ENCODE measurements at places on chromosomes 2 and 18.

- DNase-seq: no peak
These were observed 73.9 kb downstream of the PRKRA start for GRCh38 chr2:178377046-178377445.

DNA sequence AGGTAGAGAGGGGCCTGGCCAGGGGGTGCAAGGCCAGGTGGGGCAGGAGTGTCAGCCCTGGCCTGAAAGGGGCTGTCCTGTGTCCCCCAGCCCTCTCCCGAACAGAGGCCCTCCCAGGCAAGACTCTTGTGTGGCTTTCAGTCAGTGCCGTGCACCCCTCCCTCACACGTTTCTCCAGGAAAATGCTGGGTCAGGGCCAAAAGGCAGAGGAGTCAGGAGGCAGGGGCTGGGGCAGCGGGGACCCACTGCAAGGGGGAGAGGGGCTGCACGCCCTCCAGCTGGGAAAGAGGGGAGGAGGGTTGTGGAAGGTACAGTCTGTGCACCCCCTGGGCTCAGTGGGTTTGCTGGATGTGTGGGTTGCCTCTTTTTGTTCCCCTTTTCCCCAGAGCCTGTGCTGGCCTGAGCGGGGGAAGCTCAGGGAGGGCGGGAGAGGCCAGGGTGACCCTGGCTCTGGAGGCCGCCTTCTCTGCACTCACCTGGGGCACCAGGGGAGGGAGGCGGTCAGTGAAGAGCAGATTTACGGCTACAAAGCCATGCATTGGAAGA is 4.1 kb downstream of the KCNF1 start:
- no peak for DNase-seq

DNA sequence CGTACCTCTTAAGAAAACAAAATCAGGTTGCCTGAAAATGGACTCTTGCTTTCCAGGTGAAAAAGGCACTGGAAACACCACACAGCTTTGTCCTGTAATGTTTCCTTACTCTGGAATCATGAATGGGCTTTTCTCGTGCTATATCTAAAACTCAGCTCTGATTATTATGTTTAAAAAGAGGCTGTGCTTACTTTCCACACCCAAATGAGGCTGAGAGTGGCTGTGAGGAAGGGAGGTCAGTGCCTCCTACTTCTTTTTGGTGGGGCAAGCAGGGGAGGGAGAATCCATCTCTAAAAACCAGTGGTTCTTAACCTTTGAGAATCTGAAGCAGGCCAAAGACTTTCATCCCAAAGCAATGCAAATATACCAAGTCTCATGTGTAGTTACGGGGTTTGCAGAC is 148.6 kb downstream of the FAM210A start:
- no peak for DNase-seq

- DNase-seq: no peak
These were observed 89.3 kb upstream of the TEX51 start for GRCh38 chr2:126809340-126809739.

DNA sequence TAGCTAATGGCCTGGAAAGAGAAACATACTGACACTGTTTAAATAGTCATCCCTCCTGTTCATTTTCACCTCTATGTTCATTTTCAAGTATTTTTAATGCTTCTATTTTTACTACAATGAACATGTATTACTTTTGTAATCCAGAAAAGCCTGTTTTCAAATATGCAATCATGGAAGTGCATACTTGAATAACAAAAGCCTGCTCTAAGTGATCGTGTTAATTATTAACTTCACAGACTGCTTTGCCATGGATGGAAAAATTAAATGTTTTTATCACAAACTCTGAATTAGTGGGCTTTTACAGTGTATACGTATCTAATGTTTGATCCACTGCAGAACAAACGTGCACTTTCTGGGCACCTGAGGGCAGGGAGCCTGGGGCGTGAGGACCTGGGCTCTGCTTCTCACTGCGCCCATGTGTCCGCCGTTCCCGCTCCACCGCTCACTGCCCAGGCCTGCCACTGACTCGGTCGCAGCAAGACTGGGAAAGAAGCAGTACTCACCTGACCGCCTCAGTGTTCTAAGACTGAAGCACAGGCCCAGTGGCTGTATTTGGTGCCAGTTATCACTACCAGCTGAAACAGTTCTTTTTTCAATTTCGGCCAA is 80.6 kb downstream of the UXS1 start:
- no peak for DNase-seq

- DNase-seq: no peak
These were observed 9.1 kb downstream of the SMAD7 start for GRCh38 chr18:48941672-48942071.

GRCh38 chr2:220575963-220576362 is 948.5 kb downstream of the SLC4A3 start:
- DNase-seq: no peak

- no peak for DNase-seq
These were observed 6.8 kb downstream of the ZCCHC2 start for GRCh38 chr18:62529597-62529996.

DNA sequence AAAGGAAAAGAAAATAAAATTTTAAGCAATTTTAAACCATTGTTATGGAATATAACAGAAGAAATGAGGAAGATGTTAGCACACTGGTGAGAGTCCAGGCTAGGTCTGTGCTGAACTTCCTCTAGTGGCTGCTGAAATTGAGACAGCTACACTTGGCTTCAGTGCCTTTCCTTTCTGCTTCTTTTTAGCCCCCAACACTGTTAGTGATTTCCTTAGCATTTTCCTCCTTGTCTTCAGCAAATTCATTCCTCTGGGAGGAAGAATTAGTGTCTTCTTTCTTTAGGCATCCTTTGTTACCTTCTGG is 47.6 kb downstream of the ITGAV start:
- DNase-seq: no peak

- DNase-seq: no peak
These were observed 18.4 kb upstream of the SELENOI start for GRCh38 chr2:26327291-26328272.

DNA sequence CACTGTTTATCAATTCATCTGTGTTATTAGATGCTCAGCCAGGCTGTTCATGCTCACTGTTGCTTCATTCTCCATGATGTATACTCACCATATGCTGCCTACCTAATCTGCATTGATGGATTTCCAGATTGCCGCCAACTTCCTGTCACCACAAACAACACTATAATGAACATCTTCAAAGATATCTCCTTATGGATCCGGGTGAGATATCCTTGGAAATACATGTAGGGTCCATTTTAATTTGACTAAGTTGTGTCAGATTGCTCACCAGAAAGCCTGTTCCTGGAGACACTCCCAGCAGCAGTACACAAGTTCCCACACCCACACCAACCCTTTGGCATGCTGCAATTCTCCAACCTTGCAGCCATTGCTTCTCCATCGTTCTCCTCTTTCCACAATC is 547.5 kb upstream of the TNP1 start:
- DNase-seq: no peak

GRCh38 chr18:27404855-27405254 is 219.7 kb upstream of the CHST9 start:
- no peak for DNase-seq

- peak; percentile 42 for DNase-seq
These were observed 249.9 kb upstream of the THUMPD2 start for GRCh38 chr2:40028792-40029488.

- DNase-seq: no peak
These were observed 105.1 kb upstream of the SIX2 start for GRCh38 chr2:45114221-45114955.

DNA sequence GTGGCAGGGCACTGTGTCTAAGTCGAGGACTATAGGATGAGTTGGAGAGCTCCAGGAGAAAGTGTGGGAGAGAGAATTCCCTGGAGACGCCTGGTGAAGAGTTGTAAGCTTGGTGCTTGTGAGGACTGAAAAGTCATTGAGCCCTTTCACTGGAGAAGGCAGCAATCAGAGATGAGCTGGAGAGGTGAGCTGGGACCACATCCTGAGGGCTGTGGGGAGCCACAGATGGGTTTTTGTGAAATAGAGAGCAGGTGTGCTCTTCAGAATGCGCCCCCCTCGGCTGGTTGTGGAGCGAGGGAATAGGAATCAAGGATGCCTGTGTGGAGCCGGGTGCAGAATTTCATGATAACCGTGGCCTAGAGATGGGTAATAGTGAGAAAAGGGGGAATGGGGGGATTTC is 224.3 kb downstream of the KLHL29 start:
- DNase-seq: no peak

DNA sequence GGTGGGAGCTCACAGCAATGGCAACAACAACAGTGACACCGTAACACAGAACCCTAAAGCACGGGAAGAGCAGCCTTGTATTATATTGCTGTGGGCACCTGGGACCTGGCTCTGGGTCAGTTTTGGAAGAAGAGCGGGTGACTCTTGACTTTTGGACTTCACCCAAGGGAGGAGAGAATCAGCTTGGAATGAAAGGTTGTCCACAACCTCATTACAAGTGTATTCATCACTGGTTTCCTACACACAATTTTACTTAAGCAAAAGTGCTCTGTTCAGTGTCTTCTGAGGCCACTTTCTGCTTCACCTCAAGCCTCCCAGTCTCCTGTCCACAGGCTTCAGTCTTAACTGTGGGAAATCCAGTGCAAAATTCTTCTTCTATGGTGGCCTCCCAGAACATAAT is 263.8 kb downstream of the KCNE4 start:
- no peak for DNase-seq

DNA sequence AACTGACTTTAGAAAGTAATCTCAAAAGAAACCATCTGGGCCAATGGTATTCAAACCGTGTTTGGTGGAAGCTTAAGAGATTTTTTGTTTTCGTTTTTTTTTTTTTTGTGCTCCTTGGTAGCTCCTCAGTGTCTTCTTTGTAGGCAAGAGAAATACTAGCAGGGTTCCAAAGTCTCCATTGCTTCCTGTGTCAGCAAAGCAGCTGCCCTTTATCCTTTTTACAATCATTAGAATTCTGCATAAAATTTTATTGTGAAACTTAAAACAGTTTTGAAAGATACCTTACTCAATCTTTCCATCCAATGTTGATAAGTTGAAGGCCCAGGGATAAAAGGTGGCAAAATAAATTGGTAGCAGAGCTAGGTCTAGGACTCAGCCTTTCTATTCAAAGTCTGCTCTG is 479 bp downstream of the IL1F10 start:
- no peak for DNase-seq

- no peak for DNase-seq
These were observed 188.1 kb downstream of the LAMA1 start for GRCh38 chr18:6929370-6930102.

DNA sequence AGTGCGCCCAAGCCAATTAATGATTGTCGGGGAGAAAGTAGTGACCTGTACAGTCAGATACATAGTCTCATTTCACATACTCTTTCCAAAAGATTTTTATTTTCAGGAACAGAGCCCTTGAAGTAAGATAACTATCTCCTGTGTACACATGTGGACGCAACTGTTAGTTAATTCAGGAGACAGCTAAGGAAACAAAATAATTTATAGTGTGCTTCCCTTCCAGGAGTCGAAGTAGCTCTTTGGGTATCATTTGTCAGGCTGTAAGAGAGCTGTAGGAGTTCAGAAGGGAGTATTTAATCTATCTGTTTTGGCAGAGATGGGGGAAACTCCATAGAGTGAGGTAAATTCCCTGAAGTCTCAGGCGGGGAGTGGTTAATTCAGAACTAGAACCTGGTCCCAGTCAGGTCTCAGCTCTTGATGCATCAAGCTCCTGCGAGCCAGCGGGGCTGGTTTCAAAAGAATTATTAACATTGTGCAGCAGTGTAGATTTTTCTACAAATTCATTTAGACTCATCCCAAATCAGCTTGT is 63.0 kb downstream of the MAPK4 start:
- no peak for DNase-seq

GRCh38 chr2:39839261-39839848 is 60.3 kb upstream of the THUMPD2 start:
- no peak for DNase-seq

DNA sequence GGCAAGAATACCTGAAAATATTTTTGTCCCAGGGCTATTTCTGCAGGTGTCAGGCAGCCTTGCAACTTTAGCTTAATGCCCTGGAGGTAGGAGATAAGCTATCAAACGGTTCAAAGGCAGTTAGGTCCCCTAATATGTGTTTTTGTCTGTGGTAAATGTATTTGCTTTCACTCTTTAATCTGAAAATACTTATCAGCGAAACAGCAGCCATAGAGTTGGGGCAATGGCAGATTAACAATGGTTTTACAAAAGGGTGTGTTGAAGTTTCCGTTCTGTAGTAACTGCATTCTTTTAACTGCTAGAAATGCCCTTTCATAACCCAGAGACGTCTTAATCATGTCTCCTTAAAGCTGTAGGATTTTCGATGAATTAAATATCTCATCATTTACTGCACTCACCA is 265.0 kb upstream of the TRIB2 start:
- DNase-seq: no peak

- DNase-seq: no peak
These were observed 39.4 kb downstream of the KIF5C start for GRCh38 chr2:148914463-148914862.

DNA sequence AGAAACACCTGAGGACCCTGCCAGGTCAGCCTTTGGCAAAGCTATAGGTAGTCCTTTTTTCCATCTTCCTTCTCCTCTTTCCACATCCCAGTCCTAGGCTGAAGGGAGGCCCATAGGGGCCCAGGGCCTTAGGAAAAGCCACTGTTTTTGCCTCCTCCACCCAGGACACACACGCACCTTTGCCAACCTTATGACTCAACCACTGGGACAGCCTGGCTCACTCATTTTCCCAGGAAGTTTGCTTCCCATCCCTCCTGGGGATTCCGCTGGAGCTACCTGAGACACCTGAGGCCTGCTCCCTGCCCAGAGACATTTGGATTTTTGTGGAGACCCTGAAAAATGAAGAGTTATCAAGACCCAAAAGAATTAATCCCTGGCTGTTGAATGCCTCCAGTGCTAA is 273.4 kb upstream of the SIX2 start:
- no peak for DNase-seq

DNA sequence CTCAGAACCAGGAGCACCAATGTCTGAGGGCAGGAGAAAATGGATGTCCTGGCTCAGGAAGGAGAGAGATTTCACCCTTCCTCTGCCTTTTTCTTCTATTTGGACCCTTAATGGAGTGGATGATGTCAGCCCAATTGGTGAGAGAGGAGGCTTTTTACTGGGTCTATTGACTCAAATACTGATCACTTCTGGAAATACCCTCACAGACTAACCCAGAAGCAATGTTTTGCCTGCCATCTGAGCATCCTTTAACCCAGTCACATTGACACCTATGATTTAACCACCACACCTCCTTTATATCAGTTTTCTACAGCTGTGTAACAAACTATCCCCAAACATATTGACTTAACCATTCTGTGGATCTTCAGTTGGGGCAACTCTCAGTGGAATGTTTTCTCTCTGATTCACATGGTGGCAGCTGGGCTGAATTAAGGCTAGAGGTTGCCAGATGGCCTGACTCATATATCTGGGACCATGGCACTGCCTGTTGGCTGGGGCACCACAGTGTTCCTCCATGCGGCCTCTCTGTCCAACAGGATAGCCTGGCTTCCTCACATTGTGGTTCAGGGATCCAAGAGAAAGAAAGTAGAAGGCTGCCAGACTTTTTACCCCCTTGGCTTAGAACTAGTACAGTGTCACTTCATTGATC is 18.2 kb upstream of the MBOAT2 start:
- no peak for DNase-seq

GRCh38 chr2:29601321-29601720 is 320.1 kb downstream of the ALK start:
- no peak for DNase-seq

DNA sequence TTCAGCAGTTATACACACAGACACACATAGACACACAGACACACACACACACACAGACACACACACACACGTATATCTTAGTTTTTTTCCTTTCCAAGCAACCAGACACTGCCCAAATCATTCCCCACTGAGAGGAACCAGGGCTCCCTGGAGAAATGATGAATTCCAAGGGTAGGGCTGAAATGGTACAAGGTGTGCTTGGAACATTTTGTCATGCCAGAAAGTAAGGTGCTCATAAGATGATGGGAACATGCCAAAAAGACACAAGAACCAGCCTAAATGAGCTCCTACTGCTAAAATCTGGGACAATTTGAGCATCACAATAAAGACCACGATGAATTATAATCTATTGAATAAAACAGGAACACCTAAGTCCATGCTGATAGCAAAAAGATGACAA is 103.3 kb downstream of the MEP1B start:
- no peak for DNase-seq
